ENCODE measurements at places on chromosomes 4 and X. TPM values are rescaled to one million over a fixed set of nuclear protein-coding genes. Genes with fewer than 3 reads are reported as not detected.

The ASB9 gene
- total RNA-seq, result 11.9 TPM

The CASP3 gene
- total RNA-seq, result 17.3 TPM

The ERCC6L gene
- 1.2 TPM for total RNA-seq

The NCAPG gene
- total RNA-seq, result 12.6 TPM

The SLC2A9 gene
- 15.0 TPM for total RNA-seq

The MRPL1 gene
- total RNA-seq, result 26.3 TPM

The S100G gene
- total RNA-seq, result not detected

The SOX3 gene
- not detected for total RNA-seq

The HOPX gene
- 25.7 TPM for total RNA-seq

The CDS1 gene
- total RNA-seq, result 15.6 TPM

The SCOC gene
- total RNA-seq, result 47.9 TPM

The DGKK gene
- total RNA-seq, result 3.2 TPM

The ARHGAP36 gene
- total RNA-seq, result 36.8 TPM

Measured in metanephros (tissue), 2 donors.